ENCODE measurements at places on chromosomes 3 and 15. TPM values are rescaled to one million over a fixed set of nuclear protein-coding genes. Genes with fewer than 3 reads are reported as not detected.

- no peaks in the 10 kb centered on the region for H3K36me3 ChIP-seq
- DNase-seq, result no peak
- H3K4me1 ChIP-seq, result no peaks in the 10 kb centered on the region
- no peak overlapping the region for H3K27ac ChIP-seq
These were observed 99.0 kb downstream of the ZPLD1 start for GRCh38 chr3:102533784-102534183.

DNA sequence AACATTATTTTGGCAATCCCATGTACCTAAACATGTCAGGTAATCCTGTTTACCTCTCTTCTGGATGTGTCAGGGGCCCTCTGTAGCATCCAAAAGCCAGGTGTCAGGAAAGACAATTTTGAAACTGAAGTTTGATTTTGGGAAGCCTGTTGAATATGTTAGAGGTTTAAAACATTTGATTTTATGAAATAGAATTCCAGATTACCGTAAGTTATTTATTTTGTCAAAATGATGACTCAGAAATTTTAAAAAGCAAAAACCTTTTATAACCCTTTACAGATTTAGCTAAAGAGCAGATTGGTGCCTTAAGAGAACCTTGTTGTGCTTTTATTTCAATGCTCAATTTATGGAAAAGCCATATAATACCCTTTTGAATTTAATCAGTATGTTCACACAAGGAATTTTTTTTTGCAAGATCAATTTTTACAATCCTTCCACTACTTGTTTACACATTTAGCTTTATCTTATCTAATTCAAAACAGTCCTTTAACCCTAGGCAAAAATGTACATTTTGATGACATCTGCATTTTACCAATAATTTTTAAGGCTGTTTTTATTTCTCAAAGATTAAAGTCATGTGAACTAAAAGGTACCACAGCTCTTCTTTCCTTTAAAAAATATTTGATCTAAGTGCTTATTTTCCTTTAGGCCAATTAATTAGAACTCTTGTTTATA, 10.0 kb downstream of the KIF15 start:
- H3K27ac ChIP-seq, result no peak overlapping the region
- no peaks in the 10 kb centered on the region for H3K4me1 ChIP-seq
- no peaks in the 10 kb centered on the region for H3K27me3 ChIP-seq
- DNase-seq, result no peak
- H3K36me3 ChIP-seq, result no peaks in the 10 kb centered on the region

The NME9 gene
- not detected for total RNA-seq

The GOLGA8K gene
- not detected for total RNA-seq

The MOBP gene
- total RNA-seq, result not detected

DNA sequence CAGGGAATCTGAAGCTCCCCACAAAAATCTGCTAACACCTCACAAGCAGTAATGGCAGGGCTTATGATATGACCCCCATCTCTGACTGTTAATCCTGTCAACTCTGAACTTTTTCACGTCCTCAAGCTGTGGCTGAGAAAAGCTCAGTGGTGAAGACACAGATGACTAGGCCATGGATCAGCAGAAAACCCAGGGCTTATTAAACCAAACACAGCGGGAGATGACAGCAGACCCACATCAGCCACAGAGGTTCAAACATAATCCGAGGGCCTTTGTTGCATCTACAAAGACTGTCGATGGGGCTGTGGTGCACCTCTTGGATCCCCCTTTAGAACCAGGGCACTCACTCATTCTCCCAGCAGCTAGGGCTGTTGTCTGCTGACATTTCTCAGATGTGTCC, 50.4 kb downstream of the GLB1 start:
- no peaks in the 10 kb centered on the region for H3K4me1 ChIP-seq
- H3K36me3 ChIP-seq, result peaks cover 18% of the 10 kb centered on the region
- DNase-seq, result no peak
- H3K27ac ChIP-seq, result no peak overlapping the region

The CLDND1 gene
- 51.3 TPM for total RNA-seq

GRCh38 chr15:59676565-59676964, 12.6 kb downstream of the BNIP2 start:
- H3K27ac ChIP-seq, result no peak overlapping the region
- H3K4me3 ChIP-seq, result no peak overlapping the region
- H3K4me1 ChIP-seq, result no peaks in the 10 kb centered on the region
- no peaks in the 10 kb centered on the region for H3K27me3 ChIP-seq
- peaks cover 87% of the 10 kb centered on the region for H3K36me3 ChIP-seq

- DNase-seq, result peak; percentile 16
- H3K27me3 ChIP-seq, result peaks cover 24% of the 10 kb centered on the region
- no peaks in the 10 kb centered on the region for H3K36me3 ChIP-seq
- H3K4me1 ChIP-seq, result no peaks in the 10 kb centered on the region
- H3K27ac ChIP-seq, result no peak overlapping the region
- no peak overlapping the region for H3K4me3 ChIP-seq
These were observed 117.7 kb downstream of the ALDH1A2 start for GRCh38 chr15:57947781-57948180.

The SLC28A2 gene
- total RNA-seq, result not detected

DNA sequence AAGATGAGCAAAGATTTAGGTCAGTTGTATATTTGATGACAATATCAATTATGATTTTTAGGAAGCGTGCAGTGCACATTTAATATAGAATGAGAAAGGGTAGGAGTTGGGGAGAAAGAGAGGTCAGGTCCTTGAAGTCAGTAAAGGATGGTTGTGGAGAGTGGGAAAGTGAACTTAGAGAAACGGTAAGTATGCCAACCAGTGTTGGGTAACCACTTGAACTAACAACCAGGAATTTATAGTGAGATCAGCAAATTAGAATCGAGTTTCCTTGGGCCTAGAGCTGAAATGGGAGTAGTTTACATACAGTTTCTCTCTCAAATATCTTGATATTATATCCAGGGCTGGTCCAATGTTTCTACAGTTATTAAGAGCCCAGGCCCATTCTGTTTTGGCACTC, 188.5 kb upstream of the RBMS3 start:
- no peaks in the 10 kb centered on the region for H3K4me1 ChIP-seq
- H3K27ac ChIP-seq, result no peak overlapping the region
- no peak for DNase-seq

- peak; percentile 51 for DNase-seq
- no peak overlapping the region for H3K27ac ChIP-seq
- peak overlapping the region; percentile 14 for H3K4me3 ChIP-seq
- 0 out of 2 replicates have a peak, but pooled peaks cover 8% of the 10 kb centered on the region for H3K4me1 ChIP-seq
These were observed 74.7 kb upstream of the SH3GL3 start for GRCh38 chr15:83372434-83372891.

The CNTN3 gene
- 18.5 TPM for total RNA-seq

DNA sequence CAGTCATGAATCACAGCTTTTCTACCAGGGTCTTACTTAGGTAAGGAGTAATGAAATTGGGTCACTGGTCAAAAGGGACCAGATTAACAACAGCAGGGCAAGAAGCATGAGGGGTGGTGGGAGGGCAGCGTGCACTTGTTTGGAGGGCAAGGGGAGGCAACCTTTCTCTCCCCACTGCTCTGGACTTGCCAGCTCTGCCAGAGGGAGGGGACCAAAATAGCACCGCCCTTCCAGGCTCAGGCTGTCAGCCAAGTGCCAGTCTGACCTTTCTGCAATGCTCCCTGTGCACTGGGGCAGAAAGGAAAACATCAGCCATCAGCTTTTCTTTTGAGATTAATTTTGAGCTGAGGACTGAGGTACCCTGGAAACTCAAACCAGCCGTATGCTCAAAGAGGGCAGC, 4.5 kb upstream of the ULK3 start:
- H3K4me3 ChIP-seq, result no peak overlapping the region
- DNase-seq, result no peak
- H3K36me3 ChIP-seq, result no peaks in the 10 kb centered on the region
- H3K4me1 ChIP-seq, result peaks cover 4% of the 10 kb centered on the region

GRCh38 chr3:48407542-48408099, 22.3 kb downstream of the PLXNB1 start:
- H3K27ac ChIP-seq, result no peak overlapping the region
- no peak for DNase-seq

- DNase-seq, result no peak
- no peak overlapping the region for H3K27ac ChIP-seq
- H3K36me3 ChIP-seq, result peaks cover 67% of the 10 kb centered on the region
- no peak overlapping the region for H3K4me3 ChIP-seq
These were observed 536.7 kb downstream of the FOXP1 start for GRCh38 chr3:71046791-71047190.

DNA sequence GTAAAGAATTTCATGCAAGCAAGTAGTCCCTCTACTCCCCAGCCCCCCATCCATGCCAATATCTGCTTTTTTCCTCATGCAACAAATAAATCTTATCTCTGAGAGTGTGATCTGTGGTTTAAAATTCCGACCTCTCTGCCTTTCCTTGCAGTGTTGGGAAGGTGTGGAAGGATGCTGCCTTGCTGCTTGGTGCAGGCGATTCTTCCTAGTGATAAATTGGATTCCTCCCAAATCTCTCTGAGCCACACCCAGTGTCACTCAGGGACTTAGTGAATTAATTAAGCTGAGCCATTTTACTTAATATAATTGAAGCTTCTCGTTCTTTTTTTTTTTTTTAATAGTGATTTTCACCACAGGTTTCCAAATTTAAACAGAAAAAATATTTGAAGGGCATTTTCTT, 3.4 kb downstream of the GAP43 start:
- no peak for DNase-seq
- H3K36me3 ChIP-seq, result no peaks in the 10 kb centered on the region
- H3K4me1 ChIP-seq, result peaks cover 9% of the 10 kb centered on the region
- H3K27me3 ChIP-seq, result no peaks in the 10 kb centered on the region

GRCh38 chr3:100516838-100517237, 24.4 kb downstream of the TMEM45A start:
- H3K4me3 ChIP-seq, result peak overlapping the region; percentile 4
- no peaks in the 10 kb centered on the region for H3K27me3 ChIP-seq
- peak overlapping the region; percentile 77 for H3K27ac ChIP-seq
- H3K4me1 ChIP-seq, result peaks cover 42% of the 10 kb centered on the region
- no peaks in the 10 kb centered on the region for H3K36me3 ChIP-seq
